ENCODE measurements at places on chromosomes 16 and 17.

DNA sequence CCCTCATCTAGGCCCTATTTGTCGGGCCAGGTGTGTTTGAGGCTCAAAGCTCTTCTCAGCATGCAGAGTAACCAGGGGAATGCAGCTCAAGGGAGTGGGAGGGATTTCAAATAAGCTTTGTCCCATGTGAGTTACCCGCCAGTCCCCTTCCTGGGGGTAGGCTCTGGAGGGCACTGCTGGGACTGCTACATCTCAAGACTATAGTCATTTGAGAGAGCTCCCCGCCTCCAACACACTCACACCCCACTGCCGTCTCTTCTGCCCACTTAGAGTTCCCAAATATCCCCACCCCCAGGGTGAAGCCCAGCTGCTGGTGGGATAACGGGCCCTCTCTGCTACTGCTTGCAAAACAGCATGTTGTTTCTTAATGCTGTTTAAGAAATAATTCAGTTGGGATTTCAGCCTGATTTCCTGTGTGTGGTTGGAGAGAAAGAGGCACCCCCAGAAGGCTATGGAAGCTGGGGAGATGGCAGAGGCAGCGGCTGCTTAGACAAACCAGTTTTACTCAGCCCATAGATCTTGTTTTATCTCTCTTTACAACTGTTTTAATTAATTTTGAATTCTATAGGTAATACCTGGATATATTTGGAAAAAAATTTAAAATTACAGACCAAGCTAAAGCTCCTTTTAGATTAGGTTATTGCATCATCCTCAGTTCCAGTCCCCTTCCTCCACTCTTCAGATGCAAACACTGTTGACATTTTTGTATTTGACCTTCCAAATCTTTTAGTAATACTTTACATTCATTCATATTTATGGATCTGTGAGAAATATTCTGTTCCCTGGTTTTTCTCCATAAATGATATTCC, 4.1 kb upstream of the MPO start:
- DNase-seq, result no peak

DNA sequence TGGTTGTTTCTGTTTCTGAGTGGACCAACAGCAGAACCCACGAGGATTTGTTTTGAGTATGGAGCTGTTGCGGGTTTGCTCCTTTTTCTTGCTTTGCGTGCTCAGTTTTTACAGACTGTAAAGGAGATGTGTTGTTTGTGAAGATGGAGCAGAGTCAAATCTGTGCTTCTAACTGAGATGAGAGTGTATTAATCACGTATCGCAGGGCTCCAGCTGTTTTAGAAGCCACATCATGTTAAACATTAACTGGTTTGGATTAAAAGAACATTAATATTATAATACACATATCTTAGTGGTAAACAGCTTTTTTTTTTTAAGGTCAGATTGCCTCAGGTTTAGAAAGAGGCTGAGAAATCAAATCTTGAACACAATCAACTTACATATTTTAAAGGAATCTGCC, 69.4 kb downstream of the YPEL2 start:
- DNase-seq, result no peak

DNA sequence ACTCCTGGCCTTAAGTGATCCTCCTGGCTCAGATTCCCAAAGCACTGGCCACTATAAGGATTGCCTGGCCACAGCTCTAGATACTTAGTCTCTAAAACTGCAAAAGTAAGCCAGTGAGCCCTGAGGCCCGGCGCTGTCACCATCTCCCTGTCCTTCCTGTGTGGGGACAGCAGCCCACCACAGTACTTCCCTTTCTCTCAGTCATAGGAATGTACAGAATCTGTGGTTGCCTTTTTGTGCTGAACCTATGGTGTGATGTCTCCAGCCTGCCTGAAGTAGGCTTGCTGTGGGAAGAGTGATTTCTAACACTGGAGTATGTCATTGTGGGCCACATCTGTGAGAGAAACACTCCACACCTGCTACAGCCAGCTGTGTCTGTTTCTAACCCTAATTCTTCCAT, 24.7 kb downstream of the NTAN1 start:
- DNase-seq, result no peak

- no peak for DNase-seq
Observed at GRCh38 chr17:65022751-65023700, 33.5 kb downstream of the GNA13 start.

DNA sequence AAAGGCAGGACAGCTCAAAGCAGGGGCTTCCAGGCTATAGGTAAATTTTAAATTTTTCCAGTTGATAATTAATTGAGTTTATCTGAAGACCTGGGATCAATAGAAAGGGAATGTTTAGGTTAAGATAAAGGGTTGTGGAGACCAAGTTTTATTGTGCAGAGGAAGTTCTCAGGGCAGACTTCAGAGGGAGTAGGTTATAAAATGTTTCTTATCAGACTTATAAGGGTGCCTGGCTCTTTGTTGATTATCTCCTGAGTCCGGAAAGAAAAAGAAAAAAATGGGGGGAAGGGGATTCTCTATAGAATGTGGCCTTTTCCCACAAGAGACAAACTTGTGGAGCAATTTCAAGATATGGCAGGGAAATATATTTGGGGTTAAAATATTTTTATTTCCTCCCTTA, 15.9 kb downstream of the SLC46A1 start:
- DNase-seq, result no peak

DNA sequence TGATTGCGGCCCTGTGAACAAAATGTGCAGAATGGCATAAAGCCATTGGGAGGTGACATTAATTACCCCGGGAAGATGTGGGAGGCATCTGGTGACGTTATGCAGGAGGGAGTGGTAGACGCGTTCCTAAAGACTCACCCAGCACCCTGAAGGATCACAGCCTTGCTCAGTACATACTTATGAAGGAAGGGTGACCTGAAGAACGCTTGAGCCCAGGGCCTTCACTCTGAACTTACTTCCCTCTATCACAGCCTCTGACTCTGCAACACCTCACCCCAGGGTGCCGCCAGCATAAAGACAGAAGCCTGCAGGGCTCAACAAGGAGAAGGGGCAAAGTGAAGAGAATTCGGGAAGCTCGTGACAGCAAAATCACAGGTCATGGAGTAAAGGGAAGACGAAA, 9.4 kb downstream of the MFSD6L start:
- DNase-seq, result no peak

DNA sequence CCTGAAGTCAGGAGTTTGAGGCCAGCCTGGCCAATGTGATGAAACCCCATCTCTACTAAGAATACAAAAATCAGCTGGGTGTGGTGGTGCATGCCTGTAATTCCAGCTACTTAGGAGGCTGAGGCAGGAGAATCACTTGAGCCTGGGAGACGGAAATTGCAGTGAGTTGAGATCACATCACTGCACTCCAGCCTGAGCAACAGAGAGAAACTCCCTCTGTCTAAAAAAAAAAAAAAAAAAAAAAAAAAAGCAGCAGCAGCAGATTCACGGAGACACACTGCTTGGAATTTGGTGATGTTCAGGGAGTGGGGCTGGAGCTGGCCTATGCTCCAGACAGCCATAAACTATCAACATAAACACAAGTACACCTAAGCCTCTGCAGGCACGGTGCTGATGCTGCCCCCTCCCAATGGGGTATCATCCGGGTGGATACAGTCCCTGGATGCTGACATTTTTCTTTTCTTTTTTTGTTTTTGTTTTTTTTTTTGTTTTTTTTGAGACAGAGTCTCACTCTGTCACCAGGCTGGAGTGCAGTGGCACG, 39.6 kb upstream of the RHOT1 start:
- no peak for DNase-seq

GRCh38 chr16:71896764-71897368, 1.5 kb downstream of the IST1 start:
- no peak for DNase-seq

DNA sequence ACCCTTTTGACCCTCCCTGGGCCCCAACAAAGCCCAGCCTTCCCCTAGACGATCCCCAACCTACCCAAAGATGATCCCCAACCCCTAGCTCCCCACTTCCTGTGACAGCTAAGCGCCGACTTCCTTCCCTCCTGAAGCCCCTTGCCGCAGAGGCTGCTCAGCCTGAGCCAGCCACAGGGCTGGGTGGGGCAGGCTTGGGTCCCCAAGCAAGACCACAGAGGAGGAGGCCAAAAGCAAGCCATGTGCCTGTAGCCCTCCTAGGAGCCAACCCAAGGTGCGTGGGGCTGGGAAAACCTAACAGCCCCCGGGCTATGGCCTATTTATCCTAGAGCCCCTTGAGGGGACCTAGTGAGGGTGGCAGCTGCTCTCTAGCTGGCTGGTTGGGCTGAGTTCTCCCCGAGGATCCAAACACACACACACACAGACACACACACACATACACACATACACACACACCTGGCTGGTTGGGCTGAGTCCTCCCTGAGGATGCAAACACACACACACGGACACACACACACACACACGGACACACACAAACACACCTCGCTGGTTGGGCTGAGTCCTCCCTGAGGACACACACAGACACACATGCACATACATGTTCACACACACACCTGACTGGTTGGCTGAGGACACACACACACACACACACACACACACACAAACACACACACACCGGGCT, 4.8 kb downstream of the ARRB2 start:
- no peak for DNase-seq

- no peak for DNase-seq
Observed at GRCh38 chr17:76793775-76794174, 55.9 kb downstream of the MFSD11 start.

DNA sequence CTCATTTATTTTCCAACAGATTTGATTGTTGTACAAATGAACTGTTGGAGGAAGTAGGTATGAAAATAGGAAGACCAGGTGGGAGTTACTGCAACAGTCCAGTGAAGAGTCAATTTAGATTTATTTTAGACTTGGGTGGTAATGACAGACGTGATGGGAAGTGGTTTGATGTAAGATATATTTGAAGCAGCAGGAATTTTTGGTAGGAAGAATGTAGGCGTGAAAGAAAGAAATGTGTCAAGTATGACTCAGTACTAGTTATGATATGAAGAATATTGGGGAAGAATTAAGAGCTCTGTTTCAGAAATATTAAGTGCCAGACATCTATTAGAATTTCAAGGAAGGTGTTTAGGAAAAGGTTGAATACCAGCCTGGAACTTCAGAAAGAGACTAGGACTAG, 247.9 kb upstream of the AXIN2 start:
- DNase-seq, result no peak

DNA sequence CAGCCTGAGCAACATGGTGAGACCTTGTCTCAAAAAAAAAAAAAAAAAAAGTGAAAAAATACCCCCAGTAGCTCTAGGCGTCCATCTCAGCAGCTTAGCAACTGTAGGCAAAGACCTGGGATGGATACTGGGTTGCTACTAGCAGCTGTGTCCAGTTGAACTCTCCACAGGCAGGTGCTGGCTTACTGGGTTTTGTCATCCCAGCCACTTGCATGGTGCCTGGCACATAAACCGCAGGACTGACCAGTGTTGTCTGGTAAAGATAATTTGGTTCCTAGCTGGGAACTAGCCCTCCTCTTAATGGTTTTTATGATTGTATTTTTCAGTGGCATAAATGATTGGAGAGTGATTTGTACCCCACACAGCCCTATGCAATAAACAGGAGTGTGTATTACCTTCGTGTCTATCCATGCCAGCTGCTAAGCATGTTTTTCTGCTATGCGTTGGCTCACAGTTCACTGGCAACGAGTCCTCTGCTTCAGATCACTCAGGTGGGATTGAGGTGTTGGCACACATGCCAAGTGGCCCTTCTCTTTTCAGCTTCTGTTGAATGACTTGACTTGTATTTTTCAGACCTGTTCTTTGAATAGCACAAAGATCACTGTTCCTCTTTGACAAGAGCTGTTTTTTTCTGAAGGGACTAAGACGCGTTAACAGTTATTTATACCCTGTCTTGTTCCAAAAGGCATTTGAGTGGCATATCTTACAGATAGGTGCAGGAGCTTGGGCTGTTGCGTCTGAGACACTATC, 352.9 kb downstream of the SNX29 start:
- no peak for DNase-seq

DNA sequence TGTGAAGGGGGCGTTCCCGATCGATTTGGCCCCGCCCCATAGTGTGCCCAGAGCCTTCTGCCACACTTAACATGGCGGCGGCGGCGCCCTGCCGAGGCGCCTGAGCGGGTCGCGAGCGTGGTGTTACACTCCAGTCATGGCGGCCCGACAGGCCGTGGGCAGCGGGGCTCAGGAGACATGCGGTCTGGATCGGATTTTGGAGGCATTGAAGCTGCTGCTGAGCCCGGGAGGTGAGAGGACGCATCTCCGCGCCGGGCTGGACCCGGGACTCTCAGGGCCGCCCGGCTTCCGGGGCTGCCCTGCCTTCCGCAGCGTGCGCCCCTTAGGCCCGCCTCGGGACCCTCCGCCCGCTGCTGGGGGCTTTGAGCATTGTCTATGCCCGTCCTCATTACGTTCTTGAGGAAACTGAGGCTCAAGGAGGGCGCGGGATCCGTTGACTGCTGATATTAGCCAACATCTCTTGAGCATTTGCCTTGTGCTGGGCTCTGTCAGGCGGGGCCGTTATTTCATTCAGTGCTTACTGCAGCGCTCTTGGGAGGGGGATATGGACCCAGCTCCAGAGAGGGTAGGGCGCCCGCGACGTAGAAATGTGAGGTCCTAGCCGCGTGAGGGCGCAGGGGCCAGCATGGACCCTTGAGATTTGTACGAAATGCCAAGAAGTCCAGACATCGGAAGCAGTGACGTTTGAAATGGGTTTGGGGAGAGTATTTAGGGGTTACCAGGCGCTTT, at the start of gene TANGO6:
Gene TANGO6, plus strand, starts transcription at position 50 of the 729 bp plus-strand sequence. Its CDS starts 87 bp downstream, at position 137.
- peak; percentile 19 for DNase-seq

DNA sequence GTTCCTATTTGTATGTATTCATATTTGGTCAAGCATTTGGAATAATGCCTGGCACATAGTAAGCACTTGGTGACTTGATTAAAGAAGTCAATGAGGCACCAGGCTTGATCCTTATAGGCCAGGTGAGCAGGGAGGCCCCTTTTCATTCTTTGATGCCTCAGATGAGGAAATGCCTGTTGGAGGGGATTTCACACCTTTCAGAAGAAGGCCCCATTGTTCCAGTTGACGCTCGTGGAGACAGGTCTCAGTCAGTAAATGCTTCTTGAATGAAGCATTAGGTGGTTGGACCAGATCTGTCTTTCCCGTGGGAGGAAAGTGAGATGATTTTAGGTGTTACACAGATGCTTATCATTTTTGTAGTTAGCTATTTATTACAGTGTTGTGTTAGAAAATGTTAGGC, 13.0 kb downstream of the LCMT1 start:
- no peak for DNase-seq

GRCh38 chr17:67682196-67682595, 35.5 kb upstream of the NOL11 start:
- DNase-seq, result no peak

DNA sequence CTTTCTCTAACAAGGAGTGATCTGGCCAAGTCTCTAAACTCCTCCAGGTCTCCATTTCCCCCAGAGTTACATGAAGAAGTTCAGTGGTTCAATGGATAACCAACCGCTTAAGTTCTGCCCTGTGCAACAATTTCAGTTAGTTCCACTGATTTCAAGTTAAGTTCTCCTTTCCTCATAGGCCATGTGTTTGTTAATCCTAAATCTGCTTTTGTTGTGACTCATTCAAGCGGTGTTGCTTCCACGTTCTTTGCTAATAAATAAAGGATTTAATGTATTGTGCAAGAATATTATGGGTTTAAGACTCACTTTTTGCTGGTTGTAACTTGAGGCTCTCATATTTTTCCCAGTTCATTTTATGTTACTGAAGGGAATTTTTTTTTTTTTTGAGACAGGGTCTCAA, 36.3 kb downstream of the GNA13 start:
- DNase-seq, result no peak

- DNase-seq, result no peak
Observed at GRCh38 chr17:44333371-44333770, 8.7 kb upstream of the SLC25A39 start.
